ENCODE measurements at places on chromosomes 4 and X. TPM values are rescaled to one million over a fixed set of nuclear protein-coding genes. Genes with fewer than 3 reads are reported as not detected.

TMSB15C gene
- 4.1 TPM for total RNA-seq

SLITRK2 gene
- total RNA-seq, result not detected

HSFX1 gene
- total RNA-seq, result 0.60 TPM

NALF2 gene
- 0.15 TPM for total RNA-seq

BOD1L1 gene
- total RNA-seq, result 37.7 TPM

FAM149A gene
- 0.50 TPM for total RNA-seq

GRCh38 chr4:46992338-46992737 lies 1.0 kb downstream of the GABRA4 start:
- H3K4me1 ChIP-seq, result peaks cover 7% of the 10 kb centered on the region
- no peaks in the 10 kb centered on the region for H3K36me3 ChIP-seq

GRCh38 chr4:52110171-52110570 lies 59.1 kb downstream of the SPATA18 start:
- no peaks in the 10 kb centered on the region for H3K27me3 ChIP-seq
- H3K36me3 ChIP-seq, result no peaks in the 10 kb centered on the region
- no peak overlapping the region for H3K27ac ChIP-seq
- H3K4me1 ChIP-seq, result no peaks in the 10 kb centered on the region
- DNase-seq, result no peak
- H3K4me3 ChIP-seq, result no peak overlapping the region

GRCh38 chr4:109251396-109251795 lies 51.1 kb downstream of the COL25A1 start:
- H3K4me3 ChIP-seq, result no peak overlapping the region
- no peaks in the 10 kb centered on the region for H3K36me3 ChIP-seq
- no peaks in the 10 kb centered on the region for H3K4me1 ChIP-seq
- no peak for DNase-seq
- no peak overlapping the region for H3K27ac ChIP-seq
- H3K27me3 ChIP-seq, result peaks cover 3% of the 10 kb centered on the region

DNA sequence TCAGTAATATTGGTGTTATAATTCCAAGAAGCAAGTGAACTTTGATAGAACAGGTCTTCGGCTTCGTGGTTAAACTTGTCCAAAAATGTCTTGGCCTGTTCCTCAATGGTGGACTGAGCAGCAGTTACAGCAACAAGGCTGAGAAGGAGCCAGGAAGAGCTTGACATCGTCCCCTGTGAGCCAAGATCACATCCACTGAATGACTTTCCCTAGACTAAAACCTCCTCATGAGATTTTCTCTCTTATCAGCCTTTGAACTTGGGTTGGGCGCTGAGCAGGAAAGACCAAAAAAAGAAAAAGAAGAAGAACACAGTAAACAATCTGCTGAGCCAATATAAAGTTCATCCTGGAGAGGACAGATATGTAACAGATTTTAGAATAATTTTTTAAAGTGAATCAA lies at the start of gene ACE2:
Gene ACE2 (minus strand): TSS at position 216 of the 400 bp plus-strand sequence. CDS start 49 bp downstream, at position 167.
- no peak within 1 kb of the TSS for H3K4me3 ChIP-seq
- no peak within 1 kb of the TSS for H3K27ac ChIP-seq
- H3K36me3 ChIP-seq, result no peaks in the 10 kb centered on the region

DNA sequence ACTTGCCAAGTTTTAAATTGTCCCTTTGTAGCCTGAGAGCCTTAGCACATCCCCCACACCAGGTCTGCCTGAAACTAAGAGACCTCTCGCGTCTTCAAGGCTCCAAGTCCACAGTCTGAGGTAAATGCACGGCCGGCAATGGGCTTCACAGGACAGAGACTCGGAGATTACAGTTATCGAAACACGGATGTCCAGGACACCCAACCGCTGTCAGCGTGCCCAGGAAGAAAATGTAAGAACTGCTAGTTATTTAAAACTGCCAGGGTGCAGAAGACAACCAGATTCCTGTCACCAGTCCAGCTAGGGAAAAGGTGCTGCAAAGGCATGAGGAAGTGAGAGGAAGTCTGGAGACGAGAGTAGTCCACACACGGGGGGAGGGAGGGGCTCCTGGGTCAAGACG lies 28.9 kb downstream of the ZNF827 start:
- no peaks in the 10 kb centered on the region for H3K4me1 ChIP-seq
- no peak overlapping the region for H3K4me3 ChIP-seq
- no peak overlapping the region for H3K27ac ChIP-seq
- H3K36me3 ChIP-seq, result peaks cover 2% of the 10 kb centered on the region
- DNase-seq, result no peak
- no peaks in the 10 kb centered on the region for H3K27me3 ChIP-seq

DNA sequence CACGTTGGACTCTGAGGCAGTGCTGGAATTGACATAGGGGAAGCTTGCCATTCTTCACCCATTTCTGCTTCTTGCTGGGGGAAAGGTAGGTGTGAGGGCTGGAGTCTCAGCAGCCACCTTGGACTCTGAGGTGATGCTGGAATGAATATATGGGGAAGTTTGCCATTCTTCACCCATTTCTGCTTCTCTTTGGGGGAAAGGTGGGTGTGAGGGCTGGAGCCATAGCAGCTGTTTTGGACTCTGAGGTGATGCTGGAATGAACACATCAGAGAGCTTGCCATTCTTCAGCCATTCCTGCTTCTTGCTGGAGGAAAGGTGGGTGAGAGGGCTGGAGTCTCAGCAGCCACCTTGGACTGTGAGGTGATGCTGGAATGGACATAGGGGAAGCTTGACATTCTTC lies 115.1 kb downstream of the CRLF2 start:
- no peak overlapping the region for H3K4me3 ChIP-seq
- H3K27me3 ChIP-seq, result peaks cover 2% of the 10 kb centered on the region
- peaks cover 15% of the 10 kb centered on the region for H3K4me1 ChIP-seq

DNA sequence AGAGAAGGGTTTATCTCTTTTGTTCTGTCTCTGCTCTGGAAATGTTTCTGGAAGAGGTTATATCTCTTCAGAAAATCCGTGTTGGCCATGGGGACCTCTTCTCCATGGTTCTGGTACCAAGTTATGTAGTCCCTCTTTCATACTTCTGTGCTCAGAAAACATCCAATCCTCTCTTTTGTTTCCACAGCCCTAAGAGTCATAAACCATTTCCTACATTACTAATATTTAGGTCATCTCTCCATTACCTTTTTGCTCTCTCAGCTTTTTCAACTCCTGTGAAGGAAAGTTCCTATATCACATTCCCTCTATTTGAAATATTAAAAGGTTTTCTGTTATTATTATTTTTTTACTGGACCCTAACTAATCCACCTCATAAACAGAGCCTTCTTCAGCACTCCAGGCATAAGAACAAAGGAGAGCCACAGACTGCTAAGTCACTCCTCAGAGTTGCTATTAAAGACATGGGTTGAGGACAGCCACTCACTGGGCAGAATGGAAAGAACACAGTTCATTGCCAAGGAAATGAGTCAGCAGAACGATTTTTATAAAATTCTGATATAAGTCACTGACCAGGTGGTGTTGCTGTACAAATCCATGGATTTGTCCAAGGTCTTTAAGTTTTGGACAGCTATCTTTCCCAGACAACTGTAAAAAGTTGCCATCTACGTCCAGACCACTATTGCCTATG lies 122.4 kb upstream of the NPY2R start:
- H3K27ac ChIP-seq, result no peak overlapping the region
- no peak for DNase-seq
- H3K4me3 ChIP-seq, result no peak overlapping the region
- no peaks in the 10 kb centered on the region for H3K27me3 ChIP-seq
- no peaks in the 10 kb centered on the region for H3K4me1 ChIP-seq

DNA sequence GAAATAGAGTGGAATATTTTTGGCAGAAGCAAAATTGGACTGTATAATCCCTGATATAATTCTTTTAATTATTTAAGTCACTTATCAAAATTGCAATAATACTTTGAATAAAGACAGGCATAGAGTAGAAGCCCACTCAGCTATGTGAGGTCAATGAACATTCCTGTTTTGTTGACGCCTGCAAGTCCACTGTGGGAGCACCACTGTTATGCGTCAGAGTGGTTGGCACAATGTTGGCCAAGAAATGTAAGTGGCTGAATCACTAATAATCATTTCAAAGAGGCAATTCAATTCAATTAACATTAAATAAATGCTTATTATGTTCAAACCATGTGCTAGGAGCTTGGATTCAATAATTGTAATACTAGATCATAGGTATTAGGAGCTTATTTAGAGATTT lies 221.0 kb downstream of the SPCS3 start:
- no peaks in the 10 kb centered on the region for H3K36me3 ChIP-seq
- H3K27ac ChIP-seq, result no peak overlapping the region
- DNase-seq, result no peak
- no peak overlapping the region for H3K4me3 ChIP-seq
- no peaks in the 10 kb centered on the region for H3K27me3 ChIP-seq

DNA sequence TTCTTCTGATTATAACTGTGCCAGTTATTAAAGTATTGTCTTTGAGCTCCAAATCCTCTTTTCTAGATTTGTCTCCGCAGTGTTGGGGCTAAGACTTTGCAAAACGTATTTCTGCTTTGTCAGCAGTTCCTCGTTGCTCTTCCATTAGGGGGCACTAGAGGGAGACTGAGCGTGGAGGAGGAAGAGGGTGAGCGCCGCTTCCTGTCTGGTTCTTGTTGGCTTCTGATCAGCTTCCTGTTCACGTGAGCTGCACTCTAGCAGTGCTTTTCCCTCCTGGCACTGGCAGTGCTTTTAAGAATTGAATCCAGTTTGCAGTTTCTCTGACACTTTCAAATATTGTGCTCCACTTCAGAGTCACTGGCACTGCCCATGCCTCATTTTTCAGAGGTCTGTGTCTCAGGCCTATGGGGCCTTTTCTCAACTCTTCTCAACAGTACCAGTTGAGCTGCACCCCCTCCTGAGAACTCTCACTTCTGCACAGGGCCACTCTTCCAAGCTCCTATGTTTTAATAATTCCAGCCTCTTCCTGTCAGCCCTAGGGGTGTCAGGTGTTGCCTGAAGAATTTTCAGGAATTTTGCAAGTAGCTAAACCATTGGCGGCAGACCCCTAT lies 54.4 kb upstream of the LCORL start:
- H3K36me3 ChIP-seq, result no peaks in the 10 kb centered on the region
- peak; percentile 64 for DNase-seq
- H3K27ac ChIP-seq, result no peak overlapping the region
- peaks cover 14% of the 10 kb centered on the region for H3K27me3 ChIP-seq
- peaks cover 7% of the 10 kb centered on the region for H3K4me1 ChIP-seq

DNA sequence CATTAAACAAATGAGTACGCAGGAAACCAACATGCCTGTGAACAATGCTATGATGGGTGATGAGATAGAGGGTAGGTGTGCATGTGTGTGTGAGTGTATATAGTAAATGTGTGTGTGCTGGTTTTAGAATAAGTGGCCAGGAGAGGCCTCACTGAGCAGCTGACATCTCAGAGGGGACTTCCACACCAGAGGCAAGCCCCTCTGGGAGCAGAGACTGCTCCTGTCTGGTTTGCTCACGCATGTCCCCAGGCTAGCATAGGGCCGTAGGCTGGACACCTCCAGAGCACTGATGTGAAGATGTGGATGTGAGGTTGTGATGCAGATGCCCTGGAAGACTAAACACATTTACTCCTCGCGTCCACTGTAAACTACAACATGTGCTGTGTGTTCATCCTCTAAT lies 104.5 kb downstream of the DRD5 start:
- H3K4me3 ChIP-seq, result no peak overlapping the region
- no peaks in the 10 kb centered on the region for H3K36me3 ChIP-seq
- peaks cover 4% of the 10 kb centered on the region for H3K27me3 ChIP-seq

- peaks cover 9% of the 10 kb centered on the region for H3K4me1 ChIP-seq
- H3K27me3 ChIP-seq, result no peaks in the 10 kb centered on the region
These were observed 18.3 kb downstream of the C4orf50 start for GRCh38 chr4:5999830-6000365.

GRCh38 chr4:183600189-183600685 lies 58.7 kb downstream of the RWDD4 start:
- peaks cover 5% of the 10 kb centered on the region for H3K27me3 ChIP-seq
- no peaks in the 10 kb centered on the region for H3K4me1 ChIP-seq
- no peaks in the 10 kb centered on the region for H3K36me3 ChIP-seq

DNA sequence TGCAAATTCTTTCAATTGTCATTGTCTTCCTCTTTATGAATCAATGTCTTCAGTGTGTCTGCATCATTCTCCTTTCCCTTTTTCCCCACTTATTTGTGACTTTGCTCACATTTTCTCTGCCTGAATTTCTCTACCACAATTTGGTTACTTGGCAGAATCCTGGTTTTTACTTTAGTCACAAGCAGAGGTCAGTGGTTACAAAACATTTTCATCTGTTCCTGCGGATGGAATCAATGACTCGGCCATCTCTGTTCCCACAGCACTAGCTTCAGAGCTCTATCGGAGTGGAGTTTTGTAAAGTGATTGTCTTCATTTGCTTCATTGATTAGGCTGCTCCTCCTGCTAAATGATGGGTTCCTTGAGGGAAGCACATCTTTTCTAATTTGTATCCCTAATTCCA lies 501.3 kb upstream of the AADAT start:
- H3K27me3 ChIP-seq, result no peaks in the 10 kb centered on the region
- DNase-seq, result no peak
- no peaks in the 10 kb centered on the region for H3K36me3 ChIP-seq
- no peak overlapping the region for H3K27ac ChIP-seq
- H3K4me1 ChIP-seq, result no peaks in the 10 kb centered on the region

DNA sequence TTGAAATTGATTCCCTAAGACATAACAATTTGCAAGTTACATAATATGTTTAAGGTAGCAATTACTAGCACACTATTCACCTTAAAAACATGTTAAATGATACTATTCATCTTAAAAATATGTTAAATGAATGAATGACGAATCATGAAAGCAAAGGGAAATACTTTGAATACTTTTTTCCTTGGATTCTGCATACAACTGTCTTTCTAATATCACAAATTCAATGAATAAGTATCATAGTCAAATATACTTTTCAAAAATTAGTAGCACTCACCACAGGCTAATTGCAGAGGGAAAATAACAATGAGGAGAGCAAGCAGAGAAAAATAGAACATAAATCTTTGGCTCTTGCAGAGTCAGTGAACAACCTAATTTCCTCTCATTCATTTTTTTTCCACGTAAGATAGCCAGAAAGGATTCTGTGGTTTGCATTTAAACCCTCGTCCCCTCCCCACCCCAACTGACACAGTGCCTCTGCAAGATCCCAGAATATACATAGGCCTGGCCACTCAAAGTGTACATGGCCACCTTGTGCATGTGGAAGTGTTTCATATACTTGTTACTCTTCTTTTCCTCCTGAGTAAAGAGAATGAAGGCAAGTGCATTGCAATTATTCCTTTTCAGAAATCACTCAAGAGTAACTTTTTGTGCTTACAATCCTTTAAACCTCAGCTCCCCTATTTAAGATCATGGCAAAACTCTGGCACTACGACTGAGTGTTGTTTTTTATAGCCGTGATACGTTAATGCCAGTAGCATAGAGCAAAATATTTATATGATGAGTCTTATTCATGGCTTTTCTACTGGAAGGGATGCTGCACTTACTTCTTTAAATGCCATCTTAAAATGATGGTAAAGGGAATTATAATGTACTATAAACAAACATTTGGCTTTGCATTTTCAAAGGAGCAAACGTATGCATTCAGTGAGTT lies 236.4 kb downstream of the PDGFC start:
- no peak overlapping the region for H3K4me3 ChIP-seq
- H3K4me1 ChIP-seq, result no peaks in the 10 kb centered on the region
- H3K36me3 ChIP-seq, result no peaks in the 10 kb centered on the region
- no peaks in the 10 kb centered on the region for H3K27me3 ChIP-seq

GRCh38 chr4:98546910-98547594 lies 111.4 kb downstream of the TSPAN5 start:
- no peaks in the 10 kb centered on the region for H3K27me3 ChIP-seq
- H3K4me1 ChIP-seq, result peaks cover 16% of the 10 kb centered on the region
- H3K27ac ChIP-seq, result no peak overlapping the region
- H3K4me3 ChIP-seq, result no peak overlapping the region

Measured in activated CD4-positive, alpha-beta T cell treated with anti-CD3 and anti-CD28 coated beads, Interleukin-2, amount 10 ng/mL, durations not matched to agents 7 days and 5 days (primary cell).